NCI-H1694 treated with DMSO at 0.1 percent for 48 hours (cell line): ENCODE measurements at places on chromosomes 2 and 18.

DNA sequence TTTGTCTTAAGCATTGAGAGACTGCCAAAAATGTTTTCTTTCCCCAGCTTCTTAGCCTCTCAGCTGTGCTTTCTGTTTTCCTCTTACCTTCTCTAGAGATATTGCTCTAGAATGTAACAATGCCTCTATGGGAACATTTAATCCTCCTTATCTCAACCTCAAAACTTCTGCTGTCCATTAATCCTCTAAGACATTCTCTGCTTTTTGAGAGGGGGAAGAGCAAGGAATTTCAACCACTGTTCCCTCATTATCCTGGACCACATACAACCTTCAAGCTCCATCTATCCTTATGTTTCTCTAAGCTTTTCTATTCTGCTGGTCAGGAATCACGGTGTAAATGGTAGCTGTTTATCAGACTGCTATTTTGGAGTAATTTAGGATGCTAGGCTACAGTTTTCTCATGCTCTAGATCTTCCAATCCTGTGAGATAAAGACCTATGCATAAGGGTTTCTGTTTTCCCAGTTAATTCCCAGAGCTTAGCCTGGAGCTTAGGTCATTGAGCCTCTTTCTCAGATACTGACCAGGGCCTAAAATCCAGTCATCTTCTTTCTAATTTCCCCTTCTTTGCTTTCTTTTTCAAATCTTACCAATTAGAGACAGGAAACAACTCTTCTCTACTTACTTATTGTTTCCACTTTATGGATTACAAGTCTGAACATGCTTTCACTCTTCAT lies 282.0 kb downstream of the CALCRL start:
- no peak for DNase-seq

- DNase-seq: no peak
Observed at GRCh38 chr2:78263571-78263970, 741.4 kb upstream of the LRRTM4 start.

GRCh38 chr2:159188449-159188848 lies 98.1 kb downstream of the WDSUB1 start:
- DNase-seq: no peak

GRCh38 chr18:74124642-74125041 lies 23.0 kb downstream of the FBXO15 start:
- DNase-seq: no peak

- no peak for DNase-seq
Observed at GRCh38 chr2:54839461-54840255, 116.2 kb downstream of the EML6 start.

- DNase-seq: peak; percentile 19
Observed at GRCh38 chr2:237774811-237775553, 23.6 kb upstream of the RBM44 start.
